ENCODE measurements at places on chromosomes 4 and X.

GRCh38 chr4:90165883-90166282 is 38.7 kb downstream of the CCSER1 start:
- DNase-seq: no peak

GRCh38 chrX:13776387-13776786 is 40.5 kb downstream of the GPM6B start:
- no peak for DNase-seq

DNA sequence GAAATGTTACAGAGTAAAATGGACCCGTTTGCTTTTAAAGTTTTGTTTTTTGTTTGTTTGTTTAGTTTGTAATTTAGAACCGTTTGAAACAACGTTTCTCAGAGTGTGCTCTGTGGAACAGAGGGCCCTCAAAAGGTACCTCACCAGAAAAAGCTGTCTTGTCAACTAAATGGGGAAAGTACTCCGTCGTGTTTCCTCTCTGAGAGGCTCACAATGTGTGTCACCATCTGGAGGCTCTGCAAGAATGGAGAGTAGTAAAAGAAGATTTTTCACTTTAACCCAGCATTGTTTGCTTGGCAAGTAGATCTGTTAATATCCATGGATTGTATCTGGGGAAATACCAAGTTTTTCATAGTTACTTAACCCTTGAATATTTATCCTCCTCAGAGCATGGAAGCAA is 1.5 kb upstream of the ENPEP start:
- no peak for DNase-seq

- DNase-seq: peak; percentile 28
These were observed 122.2 kb downstream of the SHROOM4 start for GRCh38 chrX:50691820-50692219.

GRCh38 chrX:141214196-141214595 is 28.1 kb downstream of the SPANXC start:
- DNase-seq: no peak

GRCh38 chr4:41200486-41201017 is 13.8 kb downstream of the APBB2 start:
- no peak for DNase-seq
